ENCODE measurements at places on chromosomes 16 and 17. TPM values are rescaled to one million over a fixed set of nuclear protein-coding genes. Genes with fewer than 3 reads are reported as not detected.

DPEP1 gene
- not detected for total RNA-seq

NOG gene
- total RNA-seq: 2.7 TPM

TLCD2 gene
- total RNA-seq: 2.3 TPM

CA5A gene
- not detected for total RNA-seq

SLFN12L gene
- 0.11 TPM for total RNA-seq

NGFR gene
- 0.12 TPM for total RNA-seq

RNF157 gene
- 0.75 TPM for total RNA-seq

MT1A gene
- total RNA-seq: 3.9 TPM

RNF222 gene
- not detected for total RNA-seq

FAM20A gene
- total RNA-seq: 12.2 TPM

PRAC2 gene
- not detected for total RNA-seq

RNF43 gene
- under 0.01 TPM for total RNA-seq

LYZL6 gene
- total RNA-seq: not detected

ANKS4B gene
- under 0.01 TPM for total RNA-seq

ATP2A1 gene
- total RNA-seq: 0.22 TPM

DPEP2 gene
- total RNA-seq: not detected

KRTAP4-1 gene
- total RNA-seq: 0.11 TPM

MRC2 gene
- 563 TPM for total RNA-seq

ABAT gene
- 1.2 TPM for total RNA-seq

MPO gene
- not detected for total RNA-seq
